ENCODE measurements at places on chromosomes 2 and 18.

DNA sequence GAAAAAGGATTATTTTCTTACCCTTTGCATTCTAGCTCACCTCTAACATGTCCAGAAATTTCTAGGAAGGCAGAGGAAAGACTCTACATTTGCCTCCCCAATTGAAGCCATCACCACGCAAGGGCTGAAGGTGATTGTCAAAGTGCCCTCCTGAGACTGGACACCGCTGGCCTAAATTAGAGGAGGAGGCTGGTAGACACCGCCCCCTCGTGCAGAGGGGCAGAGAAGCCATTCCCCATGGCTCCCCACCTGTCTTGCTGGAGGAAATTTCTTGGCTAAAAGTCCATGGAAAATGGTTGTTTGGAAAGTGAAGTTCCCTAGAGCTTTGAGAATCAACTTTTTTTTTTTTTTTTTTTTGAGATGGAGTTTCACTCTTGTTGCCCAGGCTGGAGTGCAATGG, 31.3 kb upstream of the CREB1 start:
- no peak for DNase-seq

DNA sequence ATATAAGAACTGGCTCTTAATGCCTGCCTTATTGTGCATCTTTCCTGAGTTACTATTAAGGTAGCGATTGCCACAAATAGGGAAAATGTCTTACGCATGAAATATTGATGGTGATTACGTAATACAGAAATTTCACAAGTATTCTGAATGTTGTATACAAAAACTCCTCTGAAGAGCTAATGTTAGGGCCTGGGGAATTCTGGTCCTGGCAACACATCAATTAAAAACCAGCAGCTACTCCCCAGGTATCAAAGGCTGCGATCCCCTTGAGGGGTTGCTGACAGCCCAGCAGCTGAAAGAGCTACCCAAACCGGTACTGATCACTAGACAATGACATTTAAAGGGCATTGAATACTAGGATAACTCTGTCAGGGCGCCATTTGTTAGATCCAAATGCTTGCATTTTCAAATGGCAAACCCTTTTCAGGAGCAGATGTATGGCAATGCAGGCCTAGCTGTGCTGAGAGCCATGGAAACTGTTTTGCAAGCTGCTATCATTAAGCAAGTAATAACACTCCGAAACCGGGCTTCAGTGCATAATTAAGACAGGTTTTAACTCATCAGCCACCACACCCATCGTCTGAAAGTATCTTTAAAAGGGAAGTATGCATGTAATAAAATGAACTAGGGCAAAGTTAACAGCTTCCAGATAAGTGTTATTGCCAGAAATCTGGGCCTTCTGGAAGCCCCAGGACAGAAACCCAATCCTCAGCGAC, 78.4 kb downstream of the CLHC1 start:
- no peak for DNase-seq

GRCh38 chr2:144268036-144268678, 251.8 kb downstream of the ZEB2 start:
- DNase-seq = no peak

- no peak for DNase-seq
These were observed 201.2 kb downstream of the CBLN2 start for GRCh38 chr18:72342933-72343332.

- DNase-seq = no peak
These were observed 52.3 kb downstream of the RAB10 start for GRCh38 chr2:26086155-26086637.

GRCh38 chr2:146579147-146579930, 1265.5 kb upstream of the ACVR2A start:
- DNase-seq = no peak

- DNase-seq = no peak
These were observed 98.1 kb upstream of the YPEL5 start for GRCh38 chr2:30048636-30049175.

DNA sequence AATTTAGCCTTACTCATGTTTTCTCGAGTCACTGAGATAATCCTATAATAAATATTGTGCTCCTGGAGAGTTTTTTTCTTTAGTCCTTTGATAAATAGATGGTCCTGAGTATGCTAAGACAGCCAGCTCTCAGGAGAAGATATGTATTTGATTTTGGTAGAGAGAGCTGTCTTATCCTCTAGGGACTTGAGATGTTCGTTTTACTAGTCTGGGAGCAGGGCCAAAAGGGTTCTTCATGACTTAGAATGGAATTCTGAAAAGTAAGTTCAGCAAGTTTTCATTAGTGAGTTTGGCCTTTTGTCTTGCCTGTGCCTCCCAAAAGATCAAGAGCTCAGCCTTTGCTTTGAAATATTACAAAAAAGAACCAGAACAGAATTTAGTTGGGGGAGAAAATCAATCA, 246.7 kb downstream of the BABAM2 start:
- DNase-seq = no peak

- DNase-seq = no peak
These were observed 222.6 kb downstream of the ANAPC1 start for GRCh38 chr2:111661286-111661940.

- no peak for DNase-seq
These were observed 210.7 kb downstream of the MTX2 start for GRCh38 chr2:176479961-176480360.

GRCh38 chr2:229344151-229344551, 73.1 kb upstream of the PID1 start:
- DNase-seq = no peak

GRCh38 chr18:48879008-48879431, 71.7 kb downstream of the SMAD7 start:
- DNase-seq = no peak

DNA sequence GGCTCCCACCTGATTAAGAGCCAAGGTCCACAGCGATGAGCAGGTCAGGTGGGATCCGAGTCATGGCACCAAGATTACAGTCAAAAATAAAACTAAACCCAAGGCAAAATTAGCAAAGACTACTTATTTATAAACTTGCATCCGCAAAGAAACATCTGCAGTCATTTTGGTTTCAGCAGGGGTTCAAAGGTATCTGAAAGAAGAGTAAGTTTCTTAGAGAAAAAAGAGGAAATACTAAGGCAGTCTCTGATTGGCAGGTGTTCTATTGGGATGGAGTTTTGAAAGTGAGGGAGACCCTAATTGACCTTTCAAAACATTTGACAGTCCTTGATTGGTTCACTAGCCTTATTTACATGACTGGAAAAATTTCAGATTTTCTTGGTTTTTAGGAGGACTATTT, 11.0 kb upstream of the PLB1 start:
- no peak for DNase-seq

DNA sequence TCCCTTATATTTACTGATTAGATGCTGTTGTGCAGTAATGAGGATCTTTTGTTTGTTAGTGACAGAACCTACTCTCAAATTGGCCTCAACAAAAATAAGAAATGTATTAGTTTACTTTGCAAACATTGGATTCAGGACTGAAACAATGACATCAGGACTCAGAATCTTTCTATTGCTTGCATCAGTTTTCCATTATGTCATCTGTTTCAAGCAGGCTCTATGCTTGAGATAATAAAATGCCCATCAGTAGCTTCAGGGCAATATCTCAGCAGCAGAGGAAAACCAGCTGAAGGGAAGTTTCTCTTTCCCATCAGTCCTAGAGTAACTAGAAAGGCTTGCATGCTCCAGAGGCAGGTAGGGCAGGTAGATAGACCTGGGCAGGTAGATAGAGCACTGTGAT, 375.5 kb upstream of the SLC8A1 start:
- no peak for DNase-seq

- DNase-seq = no peak
These were observed 1078.3 kb downstream of the DPP10 start for GRCh38 chr2:115520727-115521126.

DNA sequence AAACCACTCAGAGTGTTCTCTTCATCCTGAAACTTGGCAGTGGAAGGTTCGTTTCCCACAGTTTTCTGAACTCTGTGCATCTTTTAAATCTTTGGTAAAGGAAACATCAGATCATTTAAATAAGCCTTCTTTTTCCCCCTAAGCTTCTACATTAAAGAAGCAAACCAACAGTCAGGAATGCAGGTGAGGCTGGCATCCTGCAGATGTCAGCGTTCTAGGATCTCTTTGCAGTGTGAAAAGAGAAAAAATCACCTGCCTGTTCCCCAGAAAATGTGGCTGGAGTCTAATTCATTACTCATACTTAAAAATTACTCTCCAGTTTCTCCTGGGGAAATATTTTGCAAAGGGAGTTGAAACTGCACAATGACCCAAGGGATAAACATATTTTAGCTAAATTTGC, 64.5 kb upstream of the ZCCHC2 start:
- no peak for DNase-seq

- no peak for DNase-seq
These were observed 126.6 kb upstream of the CREB1 start for GRCh38 chr2:207403141-207403540.

- no peak for DNase-seq
These were observed 14.8 kb downstream of the ZAP70 start for GRCh38 chr2:97728091-97728731.

- no peak for DNase-seq
These were observed 339.8 kb downstream of the NYAP2 start for GRCh38 chr2:225739328-225739727.

DNA sequence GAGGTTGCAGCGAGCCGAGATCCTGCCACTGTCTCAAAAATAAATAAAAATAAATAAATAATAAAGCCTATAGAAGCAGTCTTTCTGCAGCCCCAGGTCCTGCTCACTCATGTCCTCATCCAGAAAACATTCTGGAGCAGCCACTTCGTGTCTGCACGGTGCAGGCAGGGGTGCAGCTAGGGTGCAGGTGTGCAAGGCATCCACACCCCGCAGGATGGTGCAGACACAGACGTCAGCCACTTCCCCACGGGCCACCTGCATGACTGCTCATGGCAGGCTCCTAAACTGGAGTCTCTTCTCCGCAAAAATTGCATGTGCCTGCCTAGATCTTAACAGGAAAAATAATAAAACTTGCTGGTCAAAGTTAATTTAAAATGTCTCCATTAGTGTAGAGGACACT, 80.2 kb upstream of the SNTG2 start:
- no peak for DNase-seq

GRCh38 chr2:60520917-60521539, 32.4 kb downstream of the BCL11A start:
- DNase-seq = no peak

DNA sequence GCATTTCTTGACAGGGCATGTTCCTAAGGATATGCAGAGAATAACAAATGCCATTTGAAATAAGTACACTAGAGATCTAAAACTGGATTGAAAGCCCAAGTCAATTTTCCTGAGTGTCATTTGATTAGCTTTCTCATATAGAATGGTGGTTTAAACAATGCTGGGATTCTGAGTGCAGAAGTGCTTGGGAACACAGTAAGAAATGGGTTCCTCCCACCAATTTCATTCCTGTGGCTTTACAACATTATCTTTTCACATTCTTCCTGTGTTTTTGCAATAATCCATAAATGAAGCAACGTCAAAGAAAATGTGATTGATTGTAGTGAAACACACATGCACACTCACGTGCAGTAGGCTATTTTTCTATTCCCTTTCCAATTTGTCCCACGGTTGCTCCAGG, 1858.4 kb upstream of the PIK3C3 start:
- DNase-seq = no peak

DNA sequence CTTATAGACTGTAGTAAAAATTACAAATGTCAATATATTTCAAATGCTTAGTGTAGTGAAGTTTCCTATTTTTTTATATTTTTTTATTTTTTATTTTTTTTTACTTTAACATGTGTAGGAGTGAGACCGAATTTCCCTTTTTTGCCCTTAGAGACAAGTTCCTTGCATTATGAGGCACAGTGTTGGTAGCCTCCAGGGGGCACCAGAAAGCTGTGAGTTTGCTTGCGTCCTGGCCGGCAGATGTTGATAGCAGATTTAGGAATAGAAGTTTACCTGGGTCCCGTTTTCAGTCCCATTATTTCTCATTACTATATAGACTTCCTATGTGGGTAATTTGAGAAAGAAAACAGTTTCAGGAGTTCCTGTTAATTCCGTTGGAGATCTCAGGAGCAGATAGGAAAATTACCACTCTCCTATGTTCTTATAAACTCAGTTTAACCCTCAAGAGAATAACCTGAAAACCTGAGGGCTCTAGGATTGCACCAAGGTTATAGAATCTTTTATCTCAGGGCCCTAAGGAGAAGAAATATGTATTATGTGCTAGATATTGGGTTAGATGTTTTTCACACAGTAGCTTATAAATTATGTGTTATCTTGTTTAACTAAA, 157.5 kb upstream of the SESTD1 start:
- no peak for DNase-seq

GRCh38 chr2:133413863-133414262, 154.4 kb downstream of the NCKAP5 start:
- DNase-seq = no peak

GRCh38 chr2:138622613-138623012, 121.0 kb downstream of the SPOPL start:
- no peak for DNase-seq

DNA sequence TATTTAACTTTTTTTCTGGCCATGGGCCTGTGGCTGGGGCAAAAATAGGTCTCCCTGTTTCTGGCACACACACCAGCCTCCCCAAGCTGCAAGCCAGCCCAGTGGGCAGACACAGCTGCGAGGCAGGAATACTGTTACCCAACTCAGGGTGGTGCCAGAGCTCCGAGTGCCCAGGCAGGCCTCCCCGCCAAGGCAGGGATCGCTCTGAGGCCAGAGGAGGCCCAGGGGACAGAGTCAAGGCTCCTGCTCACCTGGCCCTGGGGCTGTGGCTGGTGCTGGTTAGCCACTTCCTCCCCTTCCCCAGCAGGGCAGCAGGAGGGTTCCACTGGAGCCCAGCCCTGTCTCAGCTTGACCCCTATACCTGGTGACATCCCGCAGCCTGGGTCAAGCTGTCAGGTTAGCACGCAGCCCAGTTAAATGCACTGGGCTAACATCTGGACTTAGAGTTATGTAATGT, 67.1 kb upstream of the EPAS1 start:
- no peak for DNase-seq

DNA sequence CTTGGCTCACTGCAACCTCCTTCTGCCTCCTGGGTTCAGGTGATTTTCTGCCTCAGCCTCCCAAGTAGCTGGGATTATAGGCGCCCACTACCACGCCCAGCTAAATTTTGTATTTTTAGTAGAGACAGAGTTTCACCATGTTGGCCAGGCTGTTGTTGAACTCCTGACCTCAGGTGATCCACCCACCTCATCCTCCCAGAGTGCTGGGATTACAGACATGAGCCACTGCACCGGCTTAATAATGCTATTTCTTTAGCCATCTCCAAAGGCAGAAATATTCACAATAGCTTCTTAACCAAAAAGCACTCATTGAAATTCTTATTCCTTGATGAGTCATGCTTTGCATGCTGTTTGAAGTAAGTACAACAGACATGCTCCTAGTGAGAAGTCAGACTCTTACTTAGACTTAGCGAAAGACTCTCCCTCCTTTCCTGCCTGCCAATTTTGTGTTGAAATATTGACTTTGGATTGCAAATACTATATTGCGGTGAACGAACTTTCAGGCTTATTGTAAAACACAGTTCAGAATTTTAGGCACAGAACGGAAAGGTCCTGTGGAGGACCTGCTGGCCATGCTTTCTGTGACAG, 4.4 kb downstream of the ACTR3 start:
- no peak for DNase-seq

DNA sequence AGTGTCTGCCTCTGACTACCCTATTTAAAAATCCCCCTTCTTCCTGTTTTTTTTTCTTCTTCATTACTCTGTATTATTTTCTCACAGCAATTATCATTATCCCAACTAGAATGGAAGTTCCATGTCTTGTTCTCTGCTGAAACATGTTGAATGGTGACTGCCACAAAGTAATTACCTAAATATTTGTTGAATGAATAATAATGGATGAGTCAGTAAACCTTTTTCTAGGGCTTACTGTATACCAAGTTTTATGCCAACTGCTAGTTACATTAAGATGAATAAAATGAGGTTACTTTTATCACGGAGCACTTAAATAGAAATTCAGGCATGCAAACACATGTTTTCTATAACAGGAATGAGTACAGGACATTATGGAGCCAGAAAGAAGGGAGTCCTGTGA, 490.6 kb downstream of the THSD7B start:
- DNase-seq = no peak

Data from cortex of kidney (tissue), 1 donor.